Effector CD4-positive, alpha-beta T cell (primary cell): ENCODE measurements at places on chromosomes 5 and 9.
A peak's percentile ranks its signal among the peaks of the same experiment; 100 is the strongest.

DNA sequence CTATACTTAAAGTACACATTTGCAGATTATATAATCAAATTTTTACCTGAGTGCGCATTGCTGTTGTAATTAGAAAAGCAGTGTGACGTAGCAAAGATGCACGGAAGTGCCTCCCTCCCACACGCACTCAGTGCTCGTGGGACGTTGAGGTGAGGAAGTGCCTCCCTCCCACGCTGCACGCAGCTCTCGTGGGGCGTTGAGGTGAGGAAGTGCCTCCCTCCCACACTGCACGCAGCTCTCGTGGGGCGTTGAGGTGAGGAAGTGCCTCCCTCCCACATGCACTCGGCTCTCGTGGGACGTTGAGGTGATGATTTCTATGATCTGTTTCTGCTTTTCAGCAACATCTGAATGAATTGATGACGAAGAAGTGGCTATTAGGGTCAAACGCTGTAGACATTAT is 21.0 kb downstream of the EXOC3 start:
- peak; percentile 69 for DNase-seq

GRCh38 chr5:168879331-168879730 is 300.2 kb upstream of the PANK3 start:
- no peak for DNase-seq

GRCh38 chr9:109001275-109001676 is 12.0 kb downstream of the CTNNAL1 start:
- no peak for DNase-seq

DNA sequence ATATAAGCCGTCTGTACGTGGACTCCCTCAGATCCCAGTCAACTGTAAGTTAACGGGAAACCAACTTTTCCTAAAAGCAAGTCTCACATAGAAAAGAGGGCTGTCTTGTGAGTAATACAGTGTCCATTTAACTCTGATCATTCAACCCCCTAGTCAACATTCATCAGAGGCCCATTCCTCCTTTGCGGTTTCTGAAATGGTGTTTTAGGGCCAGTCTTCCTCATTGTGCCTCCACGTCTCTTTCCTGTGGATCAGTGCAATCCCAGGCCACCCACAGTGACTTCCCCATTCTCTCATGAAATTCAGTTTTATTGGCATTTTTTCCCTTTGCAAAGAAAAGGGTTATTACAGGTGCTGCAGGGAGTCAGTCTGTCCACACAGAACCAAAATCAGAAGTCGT is 261.8 kb downstream of the NR3C1 start:
- DNase-seq = no peak

DNA sequence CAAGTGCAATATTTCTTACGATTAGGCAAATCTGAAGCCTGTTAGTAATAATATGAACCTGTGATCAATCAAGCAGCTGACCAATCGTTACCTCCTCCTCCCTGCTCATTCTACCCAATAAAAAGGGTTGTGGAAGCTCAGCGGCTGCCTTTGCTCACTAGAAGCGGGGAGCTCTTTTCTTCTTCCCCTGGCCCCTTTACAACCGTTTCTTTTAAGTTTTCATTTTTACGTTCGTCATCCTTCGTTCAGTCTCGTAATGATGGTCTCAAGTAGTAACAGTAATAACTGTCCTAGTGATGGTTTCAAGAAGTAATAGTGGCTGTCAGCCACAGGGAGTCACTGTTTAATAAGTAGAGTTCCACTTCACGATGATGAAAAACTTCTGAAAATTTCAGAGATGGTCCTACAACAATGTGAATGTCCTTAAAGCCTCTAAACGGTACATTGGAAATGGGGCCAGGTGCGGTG is 6.2 kb downstream of the UGT3A2 start:
- DNase-seq = no peak

- no peak for DNase-seq
These were observed at the start of gene TMEM252 for GRCh38 chr9:68540712-68541535. TMEM252 (minus strand) TSS chr9:68540883; CDS start chr9:68540814, 69 bp downstream.

DNA sequence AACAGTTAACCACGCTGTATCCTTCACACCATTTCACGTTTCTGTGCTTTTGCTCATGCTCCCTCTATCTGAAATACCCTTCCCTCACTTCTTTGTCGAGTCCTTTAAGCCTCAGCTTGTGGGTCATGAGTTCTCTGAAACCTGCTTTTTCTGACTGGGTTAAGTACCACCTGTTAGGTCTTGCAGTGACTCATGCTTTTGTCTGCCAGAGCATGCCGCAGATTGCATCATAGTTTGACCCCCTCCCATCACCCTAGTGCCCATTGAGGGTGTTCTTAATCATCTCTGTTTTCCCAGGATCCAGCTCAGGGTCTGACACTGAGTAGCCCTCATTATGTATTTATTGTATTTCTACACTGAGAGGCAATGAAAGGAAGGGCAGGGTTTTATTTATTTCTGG is 190.2 kb downstream of the ASTN2 start:
- no peak for DNase-seq

- DNase-seq = no peak
These were observed 108.3 kb downstream of the WNK2 start for GRCh38 chr9:93292288-93292615.

DNA sequence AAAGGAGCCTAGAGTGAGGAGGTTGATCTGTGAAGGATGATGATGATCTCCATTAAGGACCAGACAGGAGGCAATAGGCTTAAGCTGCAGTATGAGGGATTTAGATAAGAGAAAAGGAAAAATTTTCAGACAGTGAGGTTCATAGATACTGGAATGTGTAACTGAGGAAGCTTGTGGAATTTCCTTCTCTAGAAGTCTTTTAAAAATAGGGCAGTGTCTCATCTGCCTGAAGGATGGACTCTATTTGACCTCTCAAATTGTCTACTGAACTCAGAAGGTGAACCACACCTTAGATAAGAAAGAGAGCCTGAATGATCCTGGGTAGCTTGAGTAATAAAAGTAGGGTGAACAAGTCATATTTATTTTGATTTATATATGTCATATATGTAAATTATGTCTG is 148.2 kb upstream of the CDKN2B start:
- DNase-seq = no peak

- DNase-seq = no peak
These were observed 77.9 kb upstream of the PIK3R1 start for GRCh38 chr5:68137511-68138140.

DNA sequence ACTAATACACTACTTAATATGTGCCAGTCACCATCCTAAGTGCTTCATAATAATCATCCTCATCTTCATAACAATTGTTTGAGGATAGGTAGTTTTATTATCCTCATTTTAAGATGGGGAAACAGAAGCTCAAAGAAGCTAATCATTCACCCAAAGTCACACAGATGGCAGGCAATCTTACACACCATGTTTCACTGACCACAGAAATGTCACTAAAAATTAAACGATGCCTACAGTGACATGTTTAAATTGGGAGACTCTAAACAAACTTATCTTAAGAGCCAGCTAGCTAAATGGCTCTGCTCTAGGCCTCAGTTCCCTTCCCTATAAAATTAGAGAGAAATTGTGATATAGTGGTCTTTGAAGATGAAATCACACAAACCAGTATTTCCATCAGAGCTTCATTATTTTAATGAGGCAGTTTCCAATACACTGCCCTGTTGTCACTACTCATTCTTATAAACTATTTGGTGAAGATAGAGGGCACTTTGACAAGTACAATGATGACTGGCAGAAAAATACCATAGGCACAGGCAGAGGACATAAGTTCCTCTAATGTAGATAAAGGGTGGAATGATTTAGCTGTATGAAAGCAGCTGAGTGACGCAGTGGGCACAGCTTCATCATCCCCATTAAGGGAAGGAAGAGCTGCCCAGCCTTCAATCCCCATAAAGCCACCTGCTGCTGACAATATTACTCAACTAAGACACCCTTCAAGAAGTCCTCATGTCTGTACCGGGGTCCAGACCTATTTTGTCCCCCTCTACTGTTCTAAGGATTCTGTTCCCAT is 224.1 kb downstream of the ACTL7B start:
- no peak for DNase-seq

DNA sequence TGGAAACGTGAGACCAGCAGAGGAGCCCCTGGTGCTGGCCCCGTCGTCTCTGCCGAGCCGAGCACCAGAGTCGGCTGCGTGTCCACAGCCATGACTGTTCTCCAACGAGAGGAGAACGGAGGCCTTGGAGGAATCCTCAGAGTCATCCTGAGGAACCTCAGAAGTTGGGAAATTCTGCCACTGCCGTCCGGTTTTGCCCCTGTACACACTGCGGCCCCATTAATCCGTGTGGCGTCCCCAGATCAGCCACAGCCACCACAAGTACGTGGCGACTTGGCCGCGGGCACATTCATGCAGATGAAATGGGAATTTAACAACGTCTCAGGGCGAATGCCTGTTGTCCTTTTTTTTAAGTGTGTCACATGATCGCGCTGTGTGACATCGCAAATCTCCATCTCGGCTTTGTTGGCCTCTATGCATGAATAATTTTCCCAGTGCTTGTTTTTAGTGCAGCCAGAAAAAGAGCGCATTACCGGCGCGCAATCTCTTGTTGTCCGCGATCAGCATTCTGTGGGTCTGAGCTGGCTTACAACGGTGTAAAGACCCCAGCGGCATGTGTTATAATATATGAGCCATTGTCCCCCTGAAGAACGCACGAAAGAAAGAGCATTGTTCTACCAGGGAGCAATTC is 323.0 kb upstream of the IRX4 start:
- no peak for DNase-seq

GRCh38 chr9:127970401-127971313 is 10.1 kb downstream of the EEIG1 start:
- DNase-seq = peak; percentile 65

DNA sequence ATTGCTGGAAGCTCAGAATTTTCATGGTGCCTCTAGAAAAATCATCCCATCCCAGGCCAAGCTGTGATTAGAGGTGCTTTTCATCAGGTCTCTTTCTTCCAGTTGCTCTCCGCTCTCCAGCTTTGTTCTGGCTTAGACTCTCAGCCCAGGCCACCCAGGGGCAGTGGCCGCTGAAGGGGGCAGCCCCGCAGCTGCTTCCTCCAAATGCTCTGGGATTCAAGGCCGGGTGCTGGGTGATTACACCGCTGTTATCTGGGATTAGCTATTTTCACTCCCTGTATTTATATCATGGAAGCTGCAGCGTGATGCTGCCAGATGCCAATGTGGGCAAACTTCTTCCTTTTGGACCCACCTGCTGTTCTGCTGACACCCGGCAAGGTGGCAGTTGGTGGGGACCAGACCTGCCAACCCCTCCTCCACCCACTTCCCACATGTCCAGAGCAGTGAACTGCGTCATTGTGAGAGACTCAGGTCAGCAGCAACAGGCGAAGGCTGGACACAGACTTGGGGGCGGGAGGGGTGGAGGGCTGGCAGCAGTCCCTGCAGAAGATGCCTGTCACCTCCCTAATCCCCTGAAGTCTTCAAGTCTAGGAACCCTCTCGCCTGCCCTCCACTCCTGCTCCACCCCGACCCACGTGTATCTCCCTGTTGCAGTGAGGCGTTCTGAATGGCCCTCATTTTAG is 33.9 kb upstream of the NKX2-5 start:
- DNase-seq = no peak

DNA sequence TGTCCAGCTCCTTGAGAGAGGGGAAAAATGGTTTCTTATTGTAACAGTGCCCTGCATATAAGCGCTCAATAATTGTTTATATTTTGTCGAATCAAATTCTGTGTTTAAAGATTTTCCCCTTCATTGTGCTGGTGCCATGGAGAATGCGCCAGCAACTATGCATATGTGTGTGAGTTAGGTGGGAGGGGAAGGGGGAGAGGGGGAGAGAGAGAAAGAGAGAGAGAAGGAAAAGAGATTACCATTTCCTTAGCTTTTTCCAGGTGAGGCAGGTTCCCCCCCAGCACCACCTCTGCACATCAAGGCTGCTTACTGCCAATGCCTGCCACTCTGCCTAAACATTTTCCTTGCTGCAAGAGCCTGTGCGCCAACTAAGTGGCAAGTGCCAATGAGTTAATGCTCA is 111.0 kb downstream of the PJA2 start:
- no peak for DNase-seq

GRCh38 chr5:59637884-59638580 is 255.5 kb downstream of the PDE4D start:
- DNase-seq = no peak

DNA sequence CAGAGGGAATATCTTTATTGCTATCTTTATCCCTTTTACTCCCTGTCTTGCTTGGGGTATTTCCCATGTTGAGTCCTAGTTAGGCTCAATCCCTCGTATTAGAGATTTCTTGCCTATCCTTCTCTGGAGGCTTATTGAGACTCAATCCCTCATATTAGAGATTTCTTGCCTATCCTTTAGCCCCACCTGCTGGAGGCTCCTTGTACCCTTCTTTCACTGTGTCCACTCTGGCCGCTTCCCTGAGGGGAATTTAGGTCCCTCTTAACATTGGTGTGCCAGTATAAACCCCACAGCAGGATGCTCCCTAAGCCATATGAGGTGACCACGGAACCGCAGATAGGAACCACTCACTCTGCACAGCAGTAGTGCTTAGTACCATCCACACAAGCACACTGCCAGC is 110.7 kb upstream of the MAMDC2 start:
- no peak for DNase-seq

GRCh38 chr5:155046591-155046990 is 33.0 kb downstream of the KIF4B start:
- no peak for DNase-seq

GRCh38 chr9:133103987-133104505 is 17.0 kb downstream of the RALGDS start:
- no peak for DNase-seq
